ENCODE measurements at places on chromosomes 12 and 14.
A peak's percentile ranks its signal among the peaks of the same experiment; 100 is the strongest.

GRCh38 chr12:50614167-50614759 lies 109.5 kb downstream of the DIP2B start:
- no peak for DNase-seq

- DNase-seq, result no peak
Measured at GRCh38 chr14:94767321-94767878, 2.5 kb downstream of the GSC start.

DNA sequence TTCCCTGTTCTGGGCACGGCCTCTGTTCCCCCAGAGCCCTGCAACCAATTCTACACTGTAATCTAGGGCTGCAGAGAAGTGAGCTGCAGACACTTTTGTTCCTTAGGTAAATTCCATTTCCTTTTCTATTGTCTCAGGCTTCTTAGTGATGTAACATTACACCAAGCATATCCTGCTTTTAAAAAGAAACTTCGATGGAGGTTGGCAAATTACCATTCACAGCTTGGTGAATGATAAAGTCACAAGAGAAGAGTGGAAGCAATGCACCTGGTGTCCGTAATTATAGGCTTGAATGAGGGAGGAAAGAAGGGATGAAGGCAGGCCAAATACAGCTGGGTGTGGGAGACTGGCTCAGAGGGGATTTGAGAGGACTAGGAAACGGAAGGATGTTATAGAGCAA lies 68.6 kb downstream of the PPM1A start:
- DNase-seq, result no peak

DNA sequence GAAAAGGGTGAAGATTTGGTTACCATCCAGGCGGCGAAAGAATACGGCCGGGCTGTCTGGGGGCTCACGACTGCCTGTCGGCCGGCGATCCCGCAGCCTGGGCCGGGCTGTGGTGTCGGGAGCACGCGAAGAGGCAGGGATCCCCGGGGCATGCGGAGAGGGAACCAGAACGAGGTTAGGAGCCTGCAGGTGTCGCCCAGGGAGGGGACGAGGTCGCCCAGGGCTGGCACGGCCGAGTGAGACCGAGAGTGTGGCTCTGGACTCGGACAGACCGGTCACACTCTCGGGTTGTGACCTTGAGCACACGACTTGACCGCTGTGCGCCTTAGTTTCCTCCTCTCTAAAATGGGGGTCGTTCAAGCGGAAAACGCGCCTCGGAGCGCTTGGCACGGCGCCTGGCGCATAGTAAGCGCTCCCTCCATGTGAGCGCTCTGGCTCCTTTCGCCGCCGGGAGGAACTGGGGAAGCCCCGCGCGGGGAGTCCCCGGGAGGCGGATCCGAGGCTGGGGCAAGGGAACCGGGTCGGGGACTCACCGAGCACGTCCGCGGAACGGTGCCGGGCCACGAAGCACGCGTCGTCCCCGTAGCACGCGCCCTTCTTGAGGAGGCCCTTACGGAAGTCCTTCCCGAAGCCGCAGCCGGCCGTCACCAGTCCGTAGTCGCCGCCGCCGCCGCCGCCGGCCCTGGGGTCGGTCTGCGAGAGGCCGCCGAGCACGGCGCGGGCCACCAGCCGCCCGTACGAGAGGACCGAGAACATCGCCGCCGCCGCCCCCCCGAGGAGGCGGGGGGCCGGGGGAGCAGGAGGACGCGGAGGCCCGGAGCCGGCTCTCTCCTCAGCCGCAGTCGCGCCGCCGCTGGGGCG lies 612 bp downstream of the PPTC7 start:
- peak; percentile 75 for DNase-seq

GRCh38 chr12:108712165-108712924 lies 19.0 kb downstream of the CORO1C start:
- DNase-seq, result no peak

DNA sequence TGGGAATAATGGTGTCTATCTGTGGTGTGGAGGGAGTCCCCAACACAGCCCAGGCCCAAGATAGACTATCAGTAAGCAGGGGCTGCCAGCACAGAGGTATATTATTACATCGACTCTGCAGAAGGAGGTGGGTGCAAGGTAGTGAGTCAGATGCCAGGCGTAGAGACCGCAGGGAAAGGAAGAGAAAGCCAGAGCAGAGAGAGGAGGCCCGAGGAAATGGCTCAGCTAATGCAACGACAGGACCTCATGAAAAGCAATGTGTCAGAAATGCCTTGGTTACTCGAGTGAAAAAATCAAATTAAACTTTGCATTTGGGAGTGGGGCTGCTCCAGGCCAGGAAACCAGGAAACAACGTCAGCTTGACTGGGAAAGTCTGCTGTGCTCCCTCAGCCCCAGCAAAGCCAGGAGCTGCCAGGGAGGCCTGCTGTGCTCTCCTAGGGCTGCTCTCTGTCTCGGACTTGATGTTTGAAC lies 173.2 kb downstream of the SUDS3 start:
- DNase-seq, result no peak

GRCh38 chr14:93108105-93108504 lies 7.6 kb downstream of the ITPK1 start:
- DNase-seq, result no peak

GRCh38 chr12:119668324-119668841 lies 450 bp downstream of the PRKAB1 start:
- no peak for DNase-seq

DNA sequence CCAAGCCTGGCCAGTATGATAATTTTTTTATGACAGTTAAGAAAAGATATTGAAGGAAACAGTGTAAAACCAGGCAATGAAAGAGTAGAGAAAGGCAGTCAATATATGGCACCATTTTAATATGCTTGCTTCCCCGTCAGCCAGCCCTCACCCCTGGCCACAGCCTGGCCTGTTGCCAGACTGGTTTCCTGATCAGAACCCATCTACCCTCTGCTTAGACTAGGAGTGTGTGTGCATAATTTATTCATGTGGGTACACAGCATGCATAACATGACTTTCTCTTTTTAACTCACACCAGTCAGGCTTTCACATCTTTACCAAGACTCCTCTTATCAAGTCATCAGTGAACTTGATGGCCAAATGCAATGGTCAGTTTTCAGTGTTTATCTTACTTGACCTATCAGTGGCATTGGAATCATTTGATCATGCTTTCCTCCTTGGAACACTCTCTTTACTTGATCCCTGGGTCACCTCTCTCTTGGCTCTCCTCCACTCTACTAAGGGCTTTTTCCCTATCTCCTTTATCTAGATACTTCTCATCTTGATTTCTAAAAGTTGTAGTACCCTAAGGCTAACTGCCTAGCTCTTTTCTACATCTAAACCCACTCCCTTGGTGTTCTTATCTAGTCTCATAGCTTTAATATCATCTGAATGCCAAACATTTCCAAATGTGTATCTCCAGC lies 10.0 kb upstream of the GPR19 start:
- no peak for DNase-seq

GRCh38 chr12:49340095-49340870 lies 3.3 kb upstream of the C1QL4 start:
- no peak for DNase-seq

DNA sequence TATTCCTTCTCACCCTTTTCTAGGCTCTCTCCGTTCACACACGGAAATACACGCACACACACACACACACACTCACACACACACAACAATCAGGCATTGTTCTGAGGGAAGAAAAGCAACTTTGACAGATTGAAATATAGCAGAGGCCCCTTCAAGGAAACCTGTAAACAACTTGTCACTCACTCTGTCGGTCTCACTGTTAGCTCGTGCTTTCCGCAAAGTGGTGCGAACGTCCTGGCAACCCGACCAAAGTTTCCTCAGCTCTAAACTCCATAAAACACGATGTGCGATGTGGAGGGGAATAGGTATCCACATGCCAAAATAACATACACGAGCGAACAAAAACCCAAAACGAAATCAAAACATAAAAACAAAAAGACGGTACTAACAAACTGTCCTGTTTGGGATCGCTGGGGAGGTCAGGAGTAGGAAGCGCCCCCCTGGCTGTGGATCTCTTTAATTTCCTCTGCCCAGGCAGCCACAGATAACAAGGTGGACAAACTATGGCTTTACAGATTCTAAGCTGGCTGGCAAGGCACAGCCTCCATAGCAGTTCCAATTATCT lies 822 bp upstream of the SOX5 start:
- no peak for DNase-seq

GRCh38 chr12:52372216-52373154 lies 5.2 kb upstream of the KRT85 start:
- peak; percentile 40 for DNase-seq

DNA sequence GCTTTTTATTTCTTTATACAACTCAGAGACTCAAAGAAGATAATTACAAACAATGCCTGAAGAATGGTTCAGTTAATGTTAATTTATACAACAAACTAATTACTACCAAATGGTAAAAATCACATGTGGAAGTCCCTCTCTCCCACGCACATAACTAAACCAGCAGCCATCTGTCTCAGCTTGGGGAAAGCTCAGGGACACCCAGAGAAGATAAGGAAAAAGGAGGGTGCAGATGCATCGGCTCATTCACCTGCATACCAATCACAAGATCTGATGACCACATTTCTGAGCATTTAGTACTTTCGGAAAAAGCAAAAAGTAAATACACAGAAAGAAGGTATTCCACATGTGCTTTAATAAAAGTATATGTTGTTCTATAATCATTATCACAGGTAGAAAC lies 136.3 kb downstream of the SOX5 start:
- DNase-seq, result no peak

DNA sequence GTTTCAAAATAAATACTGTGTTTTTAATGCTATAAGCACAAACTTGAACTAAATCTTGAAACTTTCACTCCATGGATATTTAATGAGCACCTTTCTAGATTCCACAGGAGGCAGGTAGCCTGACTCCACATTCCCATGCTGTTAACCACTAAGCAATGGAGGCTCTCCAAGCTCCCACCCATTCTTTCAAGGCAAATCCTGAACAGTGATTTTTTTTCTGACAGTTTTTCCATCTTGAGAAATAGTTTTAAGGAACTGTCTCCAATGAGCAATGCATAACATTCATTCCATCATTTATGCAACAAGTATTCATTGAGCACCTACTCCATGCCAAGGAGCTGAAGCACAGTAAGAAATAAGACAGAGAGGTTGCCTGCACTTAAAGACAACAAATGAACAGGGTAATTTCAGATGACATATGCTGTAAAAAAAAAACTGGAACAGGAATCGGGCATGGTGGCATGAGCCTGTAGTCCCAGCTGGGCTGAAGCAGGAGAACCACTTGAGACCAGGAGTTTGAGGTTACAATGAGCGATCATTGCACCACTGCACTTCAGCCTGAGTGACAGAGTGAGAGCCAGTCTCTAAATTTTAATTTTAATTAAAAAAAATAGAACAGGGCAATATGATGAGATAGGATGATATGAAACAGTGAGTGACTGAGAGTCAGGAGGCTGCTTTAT lies 102.3 kb upstream of the CPSF6 start:
- DNase-seq, result no peak

DNA sequence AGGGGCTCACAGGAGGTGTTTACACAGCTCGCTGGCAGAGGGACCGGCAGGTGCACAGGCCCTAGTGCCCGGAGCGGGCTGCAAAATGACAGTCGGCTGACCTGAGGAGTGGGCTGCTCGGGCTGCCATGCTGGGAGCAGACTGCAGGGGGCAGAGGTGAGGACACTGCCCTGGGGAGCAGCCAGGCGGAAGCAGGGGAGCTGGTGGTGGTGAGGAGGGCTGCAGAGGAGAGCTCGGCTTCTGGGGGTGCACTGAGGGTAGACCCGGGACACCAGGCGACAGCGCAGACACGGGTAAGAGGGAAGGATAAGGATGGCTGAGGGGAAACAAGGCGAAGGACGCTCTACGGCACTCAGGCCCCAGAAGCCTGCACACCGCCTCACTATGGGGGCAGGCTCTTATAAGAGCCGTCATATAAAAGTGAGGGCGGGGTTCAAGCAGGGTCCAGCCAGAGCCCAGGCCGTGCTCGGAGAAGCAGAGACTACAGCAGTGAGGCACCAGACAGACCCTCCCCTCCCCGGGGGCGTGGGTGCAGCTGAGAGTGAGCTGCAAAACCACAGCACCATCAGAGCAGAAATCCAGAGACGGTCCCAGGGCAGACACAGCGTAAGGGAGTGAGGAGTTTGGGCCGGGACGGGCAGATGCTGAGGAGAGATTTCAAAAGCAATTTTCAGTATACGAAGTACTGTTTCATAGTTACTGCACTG lies 62.5 kb downstream of the CCDC88C start:
- DNase-seq, result no peak

- peak; percentile 18 for DNase-seq
Measured at GRCh38 chr14:99604766-99605298, 825 bp upstream of the CCDC85C start.

All from stimulated activated naive B cell treated with anti-CD40 and anti-IgM and Interleukin-4, amounts not matched to agents 10 μg/mL and 1 μg/mL and 100 μg/mL, for 72 hours (primary cell).